ENCODE measurements at places on chromosomes 3 and 15.
A peak's percentile ranks its signal among the peaks of the same experiment; 100 is the strongest.

- no peak for DNase-seq
These were observed 162.1 kb downstream of the FOXP1 start for GRCh38 chr3:71421475-71421819.

DNA sequence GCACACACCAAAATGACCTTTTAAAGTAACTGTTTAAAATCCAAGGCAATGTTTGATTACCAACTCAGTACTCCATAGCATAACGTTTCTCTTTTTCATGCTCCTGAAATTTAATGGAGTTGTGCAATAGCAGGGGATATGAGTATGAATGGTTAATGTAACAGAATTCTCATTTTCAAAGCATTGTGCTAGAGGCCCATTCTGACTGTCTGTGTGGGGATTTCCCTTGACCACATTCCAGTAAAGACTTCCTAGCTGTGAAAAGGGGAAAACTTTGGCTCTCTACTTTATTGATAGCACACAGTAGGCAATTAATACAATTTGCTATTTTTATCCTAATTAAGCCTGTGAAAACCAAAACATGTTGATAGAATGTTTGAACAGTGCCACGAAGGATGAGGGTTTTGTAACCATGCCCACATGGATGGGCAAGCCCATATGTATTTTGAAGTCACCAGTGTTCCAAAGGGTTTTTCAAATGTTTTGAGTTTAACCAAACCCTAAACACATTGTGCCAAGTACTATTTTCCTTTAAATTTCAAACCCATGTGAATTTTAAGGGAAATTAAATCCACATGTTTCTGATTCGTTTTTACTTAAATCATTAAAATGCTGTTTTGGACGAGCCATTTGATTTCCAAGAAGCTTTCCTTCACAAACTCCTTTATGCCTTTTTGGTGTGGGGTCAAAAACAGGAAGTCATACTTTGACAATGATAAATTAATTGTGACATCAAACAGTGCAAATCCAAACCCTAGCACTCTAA is 261.2 kb downstream of the SHOX2 start:
- peak; percentile 55 for DNase-seq

- no peak for DNase-seq
These were observed 56.3 kb downstream of the APBA2 start for GRCh38 chr15:28942046-28942445.

DNA sequence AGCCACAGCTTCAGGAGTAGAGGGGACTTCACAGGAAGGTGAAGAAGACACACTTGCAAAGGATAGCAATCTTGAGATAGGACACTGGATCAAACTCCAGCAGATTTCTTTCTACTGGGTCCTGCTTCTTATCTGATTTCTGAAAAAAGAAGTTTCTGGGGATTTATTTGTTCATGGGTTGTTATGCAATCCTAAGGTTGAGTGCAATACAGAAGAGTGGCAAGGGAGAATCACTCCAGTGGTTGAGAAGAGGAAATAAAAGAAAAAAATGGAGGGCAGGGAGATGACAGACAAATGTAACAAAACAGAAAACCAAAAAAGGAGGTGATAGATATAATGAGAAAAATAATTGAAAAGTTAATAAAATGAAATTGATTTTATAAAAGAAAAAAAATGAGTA is 858.3 kb downstream of the TUSC7 start:
- DNase-seq: no peak

- DNase-seq: no peak
These were observed 9.7 kb upstream of the CALML4 start for GRCh38 chr15:68214838-68215254.

DNA sequence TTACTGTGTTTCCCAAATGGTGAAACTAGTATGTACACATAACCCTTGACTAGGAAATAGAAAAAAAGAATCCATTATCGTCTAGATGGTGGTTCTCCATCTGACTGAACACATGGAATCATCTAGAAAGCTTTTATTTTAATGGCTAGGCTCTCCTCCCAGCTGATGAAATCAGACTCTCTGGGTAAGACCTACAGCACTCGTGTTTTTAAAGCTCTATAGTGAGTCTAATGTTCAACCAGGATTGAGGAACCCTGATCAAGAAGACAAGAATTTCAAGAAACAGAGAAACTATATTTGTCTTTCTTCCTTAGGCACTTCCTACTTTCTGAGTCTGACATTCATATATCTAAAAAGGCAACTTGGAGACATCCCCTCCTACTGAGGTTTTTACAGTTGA is 118.8 kb downstream of the TMCO5A start:
- DNase-seq: no peak

GRCh38 chr3:113589971-113590370 is 57.6 kb downstream of the SIDT1 start:
- no peak for DNase-seq

GRCh38 chr3:15796771-15797641 is 773 bp downstream of the ANKRD28 start:
- peak; percentile 89 for DNase-seq

DNA sequence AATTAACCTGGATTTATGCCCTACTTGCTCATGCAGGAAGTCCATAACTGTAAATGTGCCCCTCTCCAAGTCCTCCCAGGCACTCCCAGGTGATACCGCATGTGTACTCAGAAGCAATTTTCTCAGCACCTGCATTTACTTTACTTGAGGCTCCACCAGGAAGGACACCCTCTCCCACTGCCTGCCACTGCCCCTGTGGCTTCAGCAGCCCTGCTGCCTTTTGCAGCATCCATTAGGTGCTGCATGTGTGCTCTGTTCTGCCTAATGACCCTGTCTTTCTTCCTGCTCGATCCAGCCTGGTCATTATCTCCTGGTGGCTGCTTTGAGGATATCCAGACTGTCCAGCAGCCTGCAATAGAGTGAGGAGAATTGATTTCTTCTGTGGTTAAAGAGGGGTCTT is 107.6 kb upstream of the SEMA6D start:
- DNase-seq: no peak

- peak; percentile 56 for DNase-seq
These were observed 103.7 kb downstream of the FRMD4B start for GRCh38 chr3:69282181-69282580.

- peak; percentile 32 for DNase-seq
These were observed 117.5 kb downstream of the CMSS1 start for GRCh38 chr3:99934975-99935797.

- no peak for DNase-seq
These were observed 287.4 kb downstream of the UACA start for GRCh38 chr15:70475921-70476320.

DNA sequence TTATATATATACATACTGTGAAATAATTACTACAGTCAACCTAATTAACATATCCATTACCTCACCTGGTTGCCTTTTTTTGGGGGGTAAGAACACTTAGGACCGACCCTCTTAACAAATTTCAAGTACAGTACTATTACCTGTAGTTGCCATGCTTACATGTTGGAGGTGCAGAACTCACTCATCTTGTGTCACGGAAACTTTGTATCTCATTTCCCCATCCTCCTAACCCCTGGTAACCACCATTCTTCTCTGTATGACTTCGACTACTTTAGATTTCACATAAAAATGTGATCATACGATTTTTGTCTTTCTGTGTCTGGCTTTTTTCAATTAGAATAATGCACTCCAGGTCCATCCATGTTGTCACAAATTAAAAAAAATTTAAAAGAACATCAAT is 55.5 kb upstream of the MELTF start:
- no peak for DNase-seq

DNA sequence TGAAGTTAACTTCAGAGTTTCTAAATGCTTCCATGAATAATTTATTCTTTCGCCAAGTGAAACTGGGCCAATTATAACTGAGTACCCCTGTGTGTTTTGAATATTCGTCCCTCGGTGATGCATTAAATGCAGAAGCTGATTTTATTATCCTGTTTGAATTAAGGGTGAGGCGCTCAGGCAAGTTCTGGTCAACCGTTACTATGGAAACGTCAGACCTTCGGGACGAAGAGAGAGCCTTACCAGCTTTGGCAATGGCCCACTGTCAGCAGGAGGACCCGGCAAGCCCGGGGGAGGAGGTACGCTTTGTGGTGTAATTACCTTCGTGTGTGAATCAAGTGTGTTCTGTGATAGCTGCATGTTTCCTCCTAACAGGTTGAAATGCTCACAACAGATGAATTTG is 239.8 kb downstream of the ITPR1 start:
- DNase-seq: no peak

GRCh38 chr3:185422677-185423076 is 59.7 kb downstream of the MAP3K13 start:
- DNase-seq: no peak

- no peak for DNase-seq
These were observed 9.6 kb downstream of the CHST13 start for GRCh38 chr3:126533506-126533905.

- no peak for DNase-seq
These were observed 24.9 kb downstream of the KNL1 start for GRCh38 chr15:40618906-40619305.

GRCh38 chr3:78911394-78911793 is 856.4 kb downstream of the ROBO1 start:
- DNase-seq: no peak

DNA sequence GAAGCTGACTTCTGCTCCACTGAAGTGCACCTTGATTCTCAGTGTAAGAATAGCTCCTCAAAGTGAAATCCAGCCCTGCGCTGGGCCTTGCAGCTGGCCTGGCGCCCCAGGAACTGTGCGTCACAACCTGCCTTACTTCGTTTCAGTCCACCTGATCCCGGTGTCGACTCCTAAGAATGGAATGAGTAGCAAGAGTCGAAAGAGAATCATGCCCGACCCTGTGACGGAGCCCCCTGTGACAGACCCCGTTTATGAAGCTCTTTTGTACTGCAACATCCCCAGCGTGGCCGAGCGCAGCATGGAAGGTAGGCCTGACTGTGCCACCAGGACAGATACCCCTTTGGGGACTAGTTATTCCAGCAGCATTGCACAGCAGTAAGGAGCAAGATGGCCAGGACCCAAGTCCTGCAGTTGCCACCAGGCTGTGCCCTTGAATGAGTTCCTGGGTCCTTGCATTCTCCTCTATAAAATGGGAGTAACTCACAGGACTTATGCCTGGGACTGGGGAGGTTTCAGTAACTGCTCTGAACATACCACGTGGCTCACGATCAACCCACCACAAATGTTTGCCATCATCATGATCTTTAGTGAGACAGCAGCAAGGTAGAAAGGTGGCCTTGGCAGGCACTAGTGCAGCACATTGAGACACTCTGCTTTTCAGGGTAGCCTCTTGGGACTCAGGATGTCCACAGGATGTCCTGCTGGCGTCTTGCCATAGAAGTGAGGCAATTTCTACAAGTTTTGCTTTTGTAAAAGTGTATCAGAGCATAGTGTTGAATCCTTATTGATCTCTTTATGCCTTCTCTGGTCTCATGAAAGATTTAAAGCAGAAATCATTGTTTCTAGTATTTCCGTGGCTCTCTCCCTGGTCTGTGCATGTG is 46.8 kb downstream of the PXYLP1 start:
- DNase-seq: peak; percentile 61

DNA sequence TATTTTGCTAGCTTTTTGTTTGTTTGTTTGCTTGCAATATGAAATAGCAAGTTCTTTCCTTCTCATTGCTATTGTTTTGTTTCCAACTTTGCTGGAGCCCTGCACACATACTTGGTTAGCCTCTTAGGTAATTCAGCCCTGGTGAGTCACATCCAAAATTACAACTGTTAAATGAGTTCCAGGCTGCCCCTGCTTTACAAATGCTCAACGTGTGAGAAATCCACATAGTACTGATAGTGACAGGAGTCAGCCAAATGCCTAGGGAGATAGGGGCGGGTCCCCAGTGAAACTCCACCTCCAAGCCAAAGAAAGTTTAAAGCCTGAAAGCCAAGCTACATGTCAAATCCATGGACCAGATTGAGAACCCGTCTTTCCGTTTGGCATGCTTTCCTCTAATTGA is 81.3 kb upstream of the RNF7 start:
- peak; percentile 84 for DNase-seq

- DNase-seq: no peak
These were observed 158.7 kb upstream of the SPRED1 start for GRCh38 chr15:38093931-38094330.

GRCh38 chr15:58886921-58887320 is 46.6 kb downstream of the SLTM start:
- no peak for DNase-seq

DNA sequence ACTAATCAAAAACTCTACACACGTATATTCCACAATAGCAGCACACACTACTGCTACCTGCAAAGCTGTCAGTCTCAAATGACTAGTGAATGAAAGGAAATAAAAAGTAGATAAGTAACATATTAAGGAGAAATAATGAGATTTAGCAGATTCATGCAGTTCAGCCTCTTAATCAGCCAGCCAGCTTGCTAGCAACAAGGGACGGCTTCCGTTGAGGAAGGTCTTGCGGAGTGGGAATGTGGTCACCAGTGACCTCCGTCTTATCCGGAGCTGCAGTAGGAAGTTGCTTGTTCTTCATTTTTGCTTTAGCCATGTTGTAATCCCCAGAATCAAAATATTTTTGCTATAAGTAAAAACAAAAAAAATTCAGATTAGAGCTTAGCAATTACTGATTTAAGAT is 17.1 kb downstream of the ARPP19 start:
- no peak for DNase-seq

- peak; percentile 41 for DNase-seq
These were observed 48.4 kb upstream of the TJP1 start for GRCh38 chr15:29870495-29871151.

- DNase-seq: no peak
These were observed 12.2 kb downstream of the CALML4 start for GRCh38 chr15:68192804-68193486.

DNA sequence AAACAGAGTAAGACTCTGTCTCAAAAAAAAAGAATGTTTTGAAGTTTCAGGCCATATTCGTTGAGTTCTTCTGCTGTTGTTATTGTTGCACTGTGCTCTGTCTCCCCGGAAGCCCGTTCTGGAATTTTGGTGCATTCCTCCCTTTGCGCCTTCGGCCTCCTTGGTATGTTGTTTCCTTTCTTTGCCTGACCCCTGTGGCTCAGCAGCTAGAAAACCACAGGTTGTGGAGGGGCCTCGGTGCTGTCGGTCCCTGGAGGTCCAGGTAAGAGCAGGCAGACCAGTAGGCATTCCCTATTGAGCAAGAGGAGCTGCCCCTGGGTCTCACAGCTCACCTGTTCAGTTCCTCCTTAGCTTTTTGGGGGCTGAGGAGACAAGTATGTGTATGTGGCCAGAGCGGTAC is 51.0 kb upstream of the DLG1 start:
- no peak for DNase-seq

DNA sequence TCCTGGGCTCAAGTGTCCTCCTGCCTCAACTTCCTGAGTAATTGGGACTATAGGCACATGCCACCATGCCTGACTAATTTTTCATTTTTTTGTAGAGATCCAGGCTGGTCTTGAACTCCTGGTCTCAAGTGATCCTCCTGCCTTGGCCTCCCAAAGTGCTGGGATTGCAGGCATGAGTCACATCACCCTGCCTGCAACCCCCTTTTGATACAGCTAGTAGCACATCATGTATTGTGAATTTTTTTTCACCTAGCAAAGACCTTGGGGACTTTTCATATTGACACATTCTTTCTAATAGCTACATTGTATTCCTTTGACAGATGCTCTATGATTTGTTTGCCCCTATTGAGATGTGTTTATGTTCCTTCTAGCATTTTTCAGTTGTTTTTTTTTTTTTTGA is 14.2 kb downstream of the IRAK2 start:
- DNase-seq: no peak
